ENCODE measurements at places on chromosomes 12 and 14. TPM values are rescaled to one million over a fixed set of nuclear protein-coding genes. Genes with fewer than 3 reads are reported as not detected.

The KERA gene
- not detected for total RNA-seq

The BMAL2 gene
- 27.4 TPM for total RNA-seq

The SSPN gene
- not detected for total RNA-seq

The AMN gene
- 8.2 TPM for total RNA-seq

The OR4N5 gene
- total RNA-seq, result not detected

The SUSD6 gene
- 4.8 TPM for total RNA-seq

The PSMB11 gene
- total RNA-seq, result not detected

The RPS6KL1 gene
- 8.1 TPM for total RNA-seq

The TMEM119 gene
- total RNA-seq, result not detected

The NFATC4 gene
- total RNA-seq, result 0.04 TPM

The CRACR2A gene
- 0.20 TPM for total RNA-seq

The GDF3 gene
- not detected for total RNA-seq

The SYCP3 gene
- not detected for total RNA-seq

The CCDC175 gene
- not detected for total RNA-seq

The NOP9 gene
- 61.6 TPM for total RNA-seq

The HCAR2 gene
- total RNA-seq, result 0.09 TPM

The SERPINA12 gene
- total RNA-seq, result not detected

The TAS2R50 gene
- 2.2 TPM for total RNA-seq

The RNASE3 gene
- not detected for total RNA-seq

The PRPF40B gene
- total RNA-seq, result 5.0 TPM

The DBX2 gene
- not detected for total RNA-seq

The ADAM20 gene
- 0.18 TPM for total RNA-seq

The IAPP gene
- total RNA-seq, result not detected

The CFAP251 gene
- total RNA-seq, result 0.07 TPM

Measured in HepG2 (cell line).